AG04449 (cell line): ENCODE measurements at places on chromosomes 12 and 14.

GRCh38 chr14:50025073-50025472 is 91.3 kb downstream of the VCPKMT start:
- no peak for DNase-seq

GRCh38 chr12:120323772-120324171 is 3.8 kb downstream of the PLA2G1B start:
- DNase-seq: no peak

DNA sequence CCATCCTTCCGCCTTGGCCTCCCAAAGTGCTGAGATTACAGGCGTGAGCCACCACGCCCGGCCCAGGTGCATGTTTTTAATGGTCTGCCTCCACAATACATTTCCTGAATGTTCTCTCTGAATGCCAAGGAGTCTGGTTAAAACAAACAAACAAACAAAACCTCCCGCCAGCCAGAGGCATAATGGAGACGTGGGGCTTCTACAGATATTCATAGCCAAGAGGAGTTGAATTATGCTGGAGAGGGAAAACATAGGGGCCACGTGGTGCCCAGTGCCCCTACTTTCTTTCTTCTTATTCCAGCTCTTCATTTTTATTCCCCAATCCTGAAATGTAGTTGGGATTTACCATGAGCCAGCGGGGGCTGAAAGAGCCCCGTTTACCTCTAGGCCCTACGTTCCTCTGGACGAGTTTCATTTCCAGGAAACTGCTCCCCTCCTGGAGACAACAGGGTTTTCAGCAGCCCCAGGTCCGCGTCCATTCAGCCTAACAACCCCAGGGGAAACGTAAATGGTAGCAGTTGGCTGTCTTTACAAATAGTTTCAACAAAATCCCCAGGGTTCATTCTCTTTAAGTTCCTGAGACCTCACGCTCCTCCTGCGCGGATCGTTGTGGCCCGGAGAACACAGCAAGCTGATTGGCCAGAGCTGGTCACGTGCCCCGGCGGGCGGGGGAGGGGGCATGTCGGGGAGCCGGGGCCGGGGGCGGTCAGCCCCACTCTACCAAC is 108.5 kb upstream of the ESRRB start:
- no peak for DNase-seq

DNA sequence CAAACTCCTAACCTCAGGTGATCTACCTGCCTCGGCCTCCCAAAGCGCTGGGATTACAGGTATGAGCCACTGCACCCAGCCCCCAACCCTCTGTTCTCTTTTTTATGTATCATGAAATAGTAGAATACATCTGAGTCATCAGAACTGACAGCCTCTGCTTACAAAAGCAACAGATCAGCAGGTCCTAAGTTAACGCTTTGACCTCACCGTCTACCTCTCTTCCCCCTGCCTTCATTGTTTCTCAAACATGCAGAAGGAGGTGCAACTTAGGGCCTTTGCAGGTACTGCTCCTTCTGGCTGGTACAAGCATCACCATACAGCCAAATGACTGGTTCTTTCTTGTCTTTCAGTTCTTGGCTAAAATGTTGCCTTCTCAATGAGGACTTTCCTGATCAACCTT is 249.2 kb downstream of the PAWR start:
- DNase-seq: no peak

GRCh38 chr12:1313906-1314305 is 280.5 kb downstream of the FBXL14 start:
- DNase-seq: no peak

- DNase-seq: no peak
Measured at GRCh38 chr12:49505672-49506071, 33.2 kb upstream of the KCNH3 start.

GRCh38 chr12:65590318-65590717 is 234.0 kb upstream of the HMGA2 start:
- no peak for DNase-seq
